ENCODE measurements at places on chromosomes 4 and X. TPM values are rescaled to one million over a fixed set of nuclear protein-coding genes. Genes with fewer than 3 reads are reported as not detected.

DNA sequence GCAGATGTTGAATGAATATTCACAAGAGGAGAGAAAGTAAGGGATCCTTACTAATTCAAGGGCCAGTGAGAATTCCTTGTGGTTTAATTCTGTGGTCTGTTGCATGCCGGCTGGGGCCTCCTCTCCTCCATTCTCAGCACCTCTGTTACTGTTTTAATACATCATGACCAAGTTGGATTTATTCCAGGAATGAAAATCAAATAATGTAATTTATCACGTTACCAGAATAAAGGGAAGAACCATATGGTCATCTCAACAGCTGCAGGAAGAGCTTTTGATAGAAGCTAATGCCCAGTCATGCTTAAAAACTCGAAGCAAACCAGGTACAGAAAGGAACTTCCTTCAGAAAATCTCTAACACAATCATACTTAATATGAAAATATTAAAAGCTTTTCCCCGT lies 54.1 kb downstream of the GRK4 start:
- DNase-seq = no peak
- H3K4me3 ChIP-seq = no peak overlapping the region
- no peak overlapping the region for H3K27ac ChIP-seq
- peaks cover 22% of the 10 kb centered on the region for H3K27me3 ChIP-seq
- H3K36me3 ChIP-seq = no peaks in the 10 kb centered on the region

The MYOZ2 gene
- under 0.01 TPM for total RNA-seq

DNA sequence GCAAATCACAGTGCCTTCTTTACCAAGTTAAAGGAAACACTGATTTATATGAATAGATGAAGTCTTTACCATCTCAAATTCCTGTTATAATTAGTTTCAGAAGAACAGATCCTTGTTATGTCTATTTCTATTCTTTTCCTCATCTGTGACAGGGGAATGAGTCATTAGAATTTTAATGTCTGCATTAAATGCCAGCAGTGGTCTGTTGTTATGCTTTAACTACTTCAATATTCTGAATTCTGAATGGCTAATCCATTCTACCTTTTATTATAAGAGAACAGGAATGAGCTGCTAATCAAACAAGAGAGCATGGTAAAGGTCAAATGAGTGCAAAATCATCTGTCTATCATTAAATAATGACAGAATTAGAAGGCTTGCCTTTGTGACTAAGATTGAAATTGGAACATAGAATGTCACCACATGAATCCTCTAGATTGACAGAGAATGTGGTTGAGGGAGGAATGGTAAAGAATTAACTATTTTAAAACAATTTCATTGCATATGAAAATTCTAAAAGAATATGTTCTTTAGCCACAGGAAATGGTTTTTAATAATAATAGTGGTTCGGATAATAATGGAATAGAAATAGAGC lies 935.5 kb downstream of the ADGRL3 start:
- no peak overlapping the region for H3K4me3 ChIP-seq
- H3K27ac ChIP-seq = no peak overlapping the region
- DNase-seq = no peak
- no peaks in the 10 kb centered on the region for H3K4me1 ChIP-seq

- H3K27me3 ChIP-seq = no peaks in the 10 kb centered on the region
- H3K27ac ChIP-seq = no peak overlapping the region
- no peak overlapping the region for H3K4me3 ChIP-seq
- no peaks in the 10 kb centered on the region for H3K4me1 ChIP-seq
These were observed 35.6 kb downstream of the STEEP1 start for GRCh38 chrX:119529345-119530276.

The MAMLD1 gene
- 1.4 TPM for total RNA-seq

DNA sequence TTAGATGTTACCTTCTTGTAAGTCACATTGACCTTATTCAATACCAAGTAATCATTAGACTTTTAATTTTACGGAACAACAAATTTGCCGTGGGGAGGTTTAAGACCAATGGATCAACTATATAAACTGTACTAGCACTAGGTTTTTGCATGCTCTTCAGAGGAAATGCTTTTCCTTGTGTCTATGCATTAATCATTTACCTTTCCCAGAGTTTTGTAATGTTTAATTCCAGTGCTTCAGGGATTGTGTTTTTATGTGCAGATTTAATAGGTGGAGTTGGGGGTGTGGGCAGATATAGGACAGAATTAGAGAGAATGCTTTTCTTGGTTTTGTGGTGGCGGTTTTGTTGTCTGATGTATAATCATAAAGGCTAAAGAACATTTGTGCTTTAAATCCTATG lies 76.0 kb upstream of the SMARCA5 start:
- no peak for DNase-seq
- no peak overlapping the region for H3K27ac ChIP-seq
- no peak overlapping the region for H3K4me3 ChIP-seq
- no peaks in the 10 kb centered on the region for H3K4me1 ChIP-seq

- no peak overlapping the region for H3K27ac ChIP-seq
- H3K4me3 ChIP-seq = no peak overlapping the region
- H3K36me3 ChIP-seq = no peaks in the 10 kb centered on the region
- DNase-seq = no peak
These were observed 83.4 kb upstream of the BMP2K start for GRCh38 chr4:78692822-78693170.

DNA sequence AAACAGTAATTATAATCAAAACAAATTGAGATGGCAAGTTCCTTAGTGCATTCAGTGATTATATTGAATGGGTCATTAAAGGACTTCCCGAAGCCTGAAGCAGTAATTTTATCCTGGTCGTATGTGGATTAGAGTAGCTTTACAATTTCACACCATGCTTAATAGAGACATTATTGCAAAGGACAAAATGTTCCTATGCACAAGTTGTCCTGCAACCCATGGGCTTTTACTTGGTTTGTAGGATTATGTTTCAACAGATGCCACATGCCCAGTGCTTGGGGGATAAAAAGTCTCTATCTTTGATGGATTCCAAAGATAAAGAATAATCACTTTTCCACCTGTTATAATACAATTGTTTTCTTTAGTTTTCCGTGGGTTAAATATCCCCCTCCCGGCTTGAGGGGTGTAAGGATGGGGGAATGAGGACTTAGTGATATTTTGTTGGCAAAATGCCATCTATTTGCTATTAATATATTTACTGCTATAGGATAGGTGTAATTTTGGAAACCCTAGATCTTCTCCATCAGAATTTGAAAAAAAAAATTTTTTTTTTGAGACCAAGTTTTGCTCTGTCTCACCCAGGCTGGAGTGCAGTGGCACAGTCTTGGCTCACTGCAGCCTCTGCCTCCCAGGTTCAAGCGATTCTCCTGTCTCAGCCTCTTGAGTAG lies 156.5 kb upstream of the ETNPPL start:
- no peak overlapping the region for H3K27ac ChIP-seq
- no peaks in the 10 kb centered on the region for H3K36me3 ChIP-seq
- H3K4me3 ChIP-seq = no peak overlapping the region
- H3K4me1 ChIP-seq = no peaks in the 10 kb centered on the region

The HTR2C gene
- not detected for total RNA-seq

DNA sequence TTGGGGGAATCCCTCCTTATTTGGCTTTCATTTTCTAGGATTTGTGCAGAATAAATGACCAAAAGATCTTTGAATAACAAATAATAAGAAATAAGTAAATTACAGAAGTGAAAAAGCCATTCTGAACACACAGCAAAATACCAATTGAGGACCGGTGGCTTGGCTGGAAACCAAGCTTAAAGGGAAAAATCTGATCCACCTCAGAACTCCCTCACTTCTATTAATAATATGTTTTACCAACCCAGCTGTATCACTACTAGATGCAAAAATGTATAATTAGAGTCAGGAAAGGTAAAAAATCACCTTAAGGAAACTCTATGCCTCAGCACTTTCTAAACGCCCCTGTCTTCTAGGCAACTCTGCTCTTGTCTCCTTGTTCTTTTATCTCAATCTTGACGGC lies 77.3 kb downstream of the TSPAN5 start:
- H3K4me3 ChIP-seq = no peak overlapping the region

The IBSP gene
- total RNA-seq = not detected

DNA sequence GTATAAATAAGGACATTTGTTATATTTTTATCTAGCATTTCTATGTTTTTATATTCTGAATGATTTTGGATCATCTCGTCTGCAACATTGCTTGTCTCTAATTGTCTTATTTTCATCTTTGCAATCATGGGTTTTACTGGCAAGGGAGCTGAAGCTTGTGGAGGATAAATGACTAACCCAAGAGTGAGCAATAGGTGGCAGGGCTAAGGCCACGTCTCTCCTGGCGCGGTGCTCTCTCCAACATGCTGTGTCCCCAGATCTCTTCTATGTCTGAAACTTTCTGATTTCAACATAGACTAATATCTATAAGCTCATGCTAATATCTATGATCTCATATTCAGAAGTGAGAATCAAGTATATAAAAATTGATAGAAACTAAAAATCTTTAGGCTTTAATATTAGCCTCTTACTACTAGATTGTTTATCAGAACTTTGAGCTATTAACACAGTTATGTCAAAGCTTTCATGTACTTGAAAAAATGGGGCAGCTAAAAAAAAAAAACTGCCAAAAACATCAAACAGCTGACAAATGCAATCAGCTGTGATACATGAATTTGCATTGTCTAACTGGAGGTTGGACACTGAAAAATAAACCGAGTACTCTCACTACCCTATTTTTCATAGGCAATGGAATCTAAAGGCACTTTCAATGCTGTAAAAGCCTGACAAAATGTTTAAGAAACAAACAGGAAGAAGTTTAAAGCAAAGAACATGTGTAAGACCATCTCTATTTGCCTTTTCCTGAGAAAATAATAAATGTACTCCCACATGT lies 169.2 kb downstream of the TMA16 start:
- no peak for DNase-seq
- no peaks in the 10 kb centered on the region for H3K36me3 ChIP-seq
- no peaks in the 10 kb centered on the region for H3K27me3 ChIP-seq
- H3K4me1 ChIP-seq = no peaks in the 10 kb centered on the region
- no peak overlapping the region for H3K4me3 ChIP-seq

GRCh38 chr4:88897180-88897579 lies 159.8 kb downstream of the FAM13A start:
- no peaks in the 10 kb centered on the region for H3K36me3 ChIP-seq
- peak; percentile 19 for DNase-seq
- H3K27ac ChIP-seq = no peak overlapping the region
- no peaks in the 10 kb centered on the region for H3K4me1 ChIP-seq
- no peak overlapping the region for H3K4me3 ChIP-seq

DNA sequence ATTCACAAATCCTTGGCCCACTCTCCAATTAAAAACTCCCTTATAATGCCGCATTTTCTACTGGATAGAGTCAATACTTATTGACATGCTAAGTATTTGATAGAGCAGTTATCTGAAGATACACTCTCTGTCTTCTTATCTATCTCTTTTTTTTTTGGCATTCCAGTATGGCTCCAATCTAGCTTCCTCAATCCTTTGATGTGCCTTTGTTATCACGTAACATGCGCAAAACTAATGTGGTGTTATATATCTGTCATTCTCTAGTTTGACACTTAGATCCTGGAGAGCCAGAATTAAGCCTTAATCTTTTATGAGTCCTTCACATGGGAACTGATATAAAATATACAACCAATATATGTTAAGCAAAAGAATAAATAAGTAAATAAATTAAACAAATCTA lies 54.7 kb downstream of the VSIG4 start:
- H3K4me1 ChIP-seq = no peaks in the 10 kb centered on the region
- H3K27me3 ChIP-seq = no peaks in the 10 kb centered on the region
- no peak overlapping the region for H3K4me3 ChIP-seq
- DNase-seq = no peak
- H3K27ac ChIP-seq = no peak overlapping the region

The TMEM192 gene
- 11.1 TPM for total RNA-seq

The RBM46 gene
- not detected for total RNA-seq

- H3K36me3 ChIP-seq = no peaks in the 10 kb centered on the region
- H3K4me3 ChIP-seq = no peak overlapping the region
- peak; percentile 77 for DNase-seq
- no peak overlapping the region for H3K27ac ChIP-seq
- no peaks in the 10 kb centered on the region for H3K4me1 ChIP-seq
These were observed 12.0 kb downstream of the EREG start for GRCh38 chr4:74376888-74377483.

GRCh38 chr4:8840006-8840793 lies 31.4 kb downstream of the HMX1 start:
- no peak for DNase-seq
- H3K36me3 ChIP-seq = no peaks in the 10 kb centered on the region
- H3K4me1 ChIP-seq = no peaks in the 10 kb centered on the region
- no peak overlapping the region for H3K4me3 ChIP-seq
- no peak overlapping the region for H3K27ac ChIP-seq
- no peaks in the 10 kb centered on the region for H3K27me3 ChIP-seq

The RBMXL3 gene
- total RNA-seq = not detected

DNA sequence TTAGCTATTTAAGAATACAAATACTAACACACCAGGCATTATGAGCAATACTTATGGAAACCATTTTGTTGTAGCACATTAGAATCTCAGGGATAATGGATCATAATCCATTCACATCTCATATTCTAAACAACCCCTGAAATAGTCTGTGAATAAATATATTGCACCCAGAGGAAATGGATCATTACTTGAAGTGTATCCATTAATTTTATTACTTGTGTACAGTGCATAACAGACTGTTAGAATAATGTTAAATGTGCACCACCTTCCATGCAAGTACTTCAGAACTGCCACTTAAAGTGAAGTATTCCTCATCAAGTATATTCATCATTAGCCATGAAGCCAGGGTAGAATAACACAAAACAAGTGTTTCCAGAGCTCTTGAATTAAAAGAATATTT lies 715.5 kb downstream of the DMD start:
- H3K27me3 ChIP-seq = no peaks in the 10 kb centered on the region
- H3K27ac ChIP-seq = no peak overlapping the region
- DNase-seq = no peak
- H3K4me1 ChIP-seq = no peaks in the 10 kb centered on the region

GRCh38 chr4:77197361-77197760 lies 40.4 kb downstream of the CCNG2 start:
- no peak overlapping the region for H3K27ac ChIP-seq
- H3K36me3 ChIP-seq = no peaks in the 10 kb centered on the region

The MBNL3 gene
- 1.1 TPM for total RNA-seq

GRCh38 chrX:47662144-47662657 lies 3.2 kb upstream of the UXT start:
- no peaks in the 10 kb centered on the region for H3K27me3 ChIP-seq
- peaks cover 4% of the 10 kb centered on the region for H3K4me1 ChIP-seq
- 0 out of 2 replicates have a peak, but pooled peaks cover 3% of the 10 kb centered on the region for H3K36me3 ChIP-seq
- no peak overlapping the region for H3K4me3 ChIP-seq
- peak overlapping the region; percentile 65 for H3K27ac ChIP-seq

Data from IMR-90 (cell line).